ENCODE measurements at places on chromosomes 5 and 9.

- DNase-seq, result no peak
Observed at GRCh38 chr9:2872250-2872930, 28.5 kb upstream of the PUM3 start.

GRCh38 chr5:56822981-56823380 lies 7.6 kb downstream of the MAP3K1 start:
- no peak for DNase-seq

DNA sequence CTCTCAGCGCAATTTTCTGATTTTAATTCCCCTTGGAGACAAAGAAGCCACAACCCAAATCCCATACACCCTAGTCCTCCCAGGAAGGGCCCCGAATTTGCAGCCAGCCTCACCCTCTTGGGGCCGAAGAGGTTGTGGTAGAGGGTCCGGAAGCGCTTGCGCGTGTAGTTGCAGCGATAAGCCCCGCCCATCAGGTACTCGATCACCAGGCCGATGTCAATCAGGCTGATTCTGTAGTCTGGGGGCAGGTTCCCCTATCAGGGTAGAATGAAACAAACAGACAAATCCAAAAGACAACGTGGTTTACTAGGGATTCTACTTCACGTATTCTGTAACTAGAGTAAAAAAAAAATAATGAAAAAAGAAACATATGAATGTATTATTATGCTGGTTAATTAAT lies 210.6 kb upstream of the KLF9 start:
- no peak for DNase-seq

DNA sequence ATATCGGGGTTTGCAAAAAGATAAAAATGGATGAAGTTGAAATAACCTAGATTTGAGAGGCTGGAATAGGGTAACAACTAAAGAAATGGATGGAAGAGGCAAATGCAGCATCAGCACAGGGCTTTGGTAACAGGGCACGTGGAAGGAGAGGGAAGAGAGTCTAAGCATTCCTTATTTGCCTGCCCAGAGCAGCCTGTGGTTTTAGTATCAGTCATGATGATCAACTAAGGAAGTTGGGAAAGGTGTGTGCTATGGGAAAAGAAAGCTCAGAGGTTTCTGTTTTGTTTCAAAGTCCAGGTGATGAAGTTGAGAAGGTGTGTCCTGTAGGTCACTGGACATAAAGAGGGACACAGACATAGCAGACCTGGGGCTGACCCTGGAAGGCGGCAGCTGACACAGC lies 28.8 kb downstream of the GAS1 start:
- no peak for DNase-seq

DNA sequence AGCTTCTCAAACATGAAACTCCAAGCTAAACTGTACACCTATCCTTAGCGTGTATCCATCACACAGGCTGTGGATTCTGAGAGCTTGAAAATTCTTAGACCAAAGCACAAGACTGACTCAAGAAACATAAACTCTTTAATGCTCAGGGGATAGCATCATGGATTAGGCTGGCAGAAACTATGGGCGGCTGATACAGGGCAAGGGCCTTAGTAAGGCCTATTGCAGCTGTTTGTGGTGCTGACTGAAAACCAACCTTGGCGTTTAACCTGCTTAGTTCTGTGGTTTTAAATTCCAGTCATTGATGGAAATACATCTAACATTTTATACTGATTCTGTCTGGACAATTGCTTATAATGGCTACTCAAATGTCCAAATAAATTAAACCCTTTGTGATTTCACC lies 183.7 kb downstream of the TLR4 start:
- DNase-seq, result no peak

DNA sequence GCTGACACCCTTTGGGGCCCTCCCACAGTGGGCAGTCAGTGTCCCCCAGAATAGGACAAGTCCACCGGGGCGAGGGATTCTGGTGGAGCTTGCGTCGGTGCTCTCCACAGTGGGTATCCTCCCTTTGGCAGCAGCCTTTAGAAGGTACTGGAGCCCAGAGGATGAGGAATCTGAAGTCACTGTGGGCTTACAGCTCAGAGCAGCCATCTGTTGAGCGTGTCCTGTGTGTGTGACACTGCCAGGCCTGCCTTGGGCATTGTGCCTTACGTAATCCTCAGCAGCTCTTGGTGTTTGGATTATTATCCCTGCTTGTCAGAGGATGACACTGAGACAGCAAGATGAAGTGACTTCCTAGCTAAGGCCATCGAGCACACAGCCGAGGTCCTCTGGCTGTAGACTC lies 12.6 kb downstream of the URM1 start:
- DNase-seq, result no peak

DNA sequence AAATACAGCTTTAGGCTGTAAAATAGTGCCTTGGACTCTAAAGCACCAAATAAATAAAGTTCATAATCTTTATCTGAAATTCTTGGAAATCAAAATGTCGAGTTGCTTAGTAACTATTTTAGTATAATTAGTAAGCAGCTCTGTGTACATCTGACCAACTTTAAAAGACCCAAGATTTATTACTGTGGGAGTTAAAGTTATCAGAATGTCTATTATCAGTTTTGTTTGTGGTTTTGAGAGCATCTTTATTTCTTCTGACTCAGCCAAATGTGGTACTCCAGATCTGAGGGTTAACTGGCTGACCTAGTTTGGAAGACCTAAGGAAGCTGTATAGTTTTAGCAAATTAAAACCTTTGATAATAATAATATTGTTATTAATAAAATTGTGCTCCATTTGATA lies 81.2 kb downstream of the PRLR start:
- DNase-seq, result no peak
